ENCODE measurements at places on chromosomes 13 and 19. TPM values are rescaled to one million over a fixed set of nuclear protein-coding genes. Genes with fewer than 3 reads are reported as not detected.

The CASP14 gene
- total RNA-seq: not detected

The SYT5 gene
- total RNA-seq: 0.37 TPM

The KCNN4 gene
- 103 TPM for total RNA-seq

The ZNF837 gene
- total RNA-seq: 2.5 TPM

The DNAAF3 gene
- 0.72 TPM for total RNA-seq

The CFAP97D2 gene
- not detected for total RNA-seq

The PSPN gene
- total RNA-seq: 1.4 TPM

The CEACAM4 gene
- not detected for total RNA-seq

The DENND1C gene
- 56.3 TPM for total RNA-seq

The GSX1 gene
- not detected for total RNA-seq

The C13orf46 gene
- total RNA-seq: 1.6 TPM

DNA sequence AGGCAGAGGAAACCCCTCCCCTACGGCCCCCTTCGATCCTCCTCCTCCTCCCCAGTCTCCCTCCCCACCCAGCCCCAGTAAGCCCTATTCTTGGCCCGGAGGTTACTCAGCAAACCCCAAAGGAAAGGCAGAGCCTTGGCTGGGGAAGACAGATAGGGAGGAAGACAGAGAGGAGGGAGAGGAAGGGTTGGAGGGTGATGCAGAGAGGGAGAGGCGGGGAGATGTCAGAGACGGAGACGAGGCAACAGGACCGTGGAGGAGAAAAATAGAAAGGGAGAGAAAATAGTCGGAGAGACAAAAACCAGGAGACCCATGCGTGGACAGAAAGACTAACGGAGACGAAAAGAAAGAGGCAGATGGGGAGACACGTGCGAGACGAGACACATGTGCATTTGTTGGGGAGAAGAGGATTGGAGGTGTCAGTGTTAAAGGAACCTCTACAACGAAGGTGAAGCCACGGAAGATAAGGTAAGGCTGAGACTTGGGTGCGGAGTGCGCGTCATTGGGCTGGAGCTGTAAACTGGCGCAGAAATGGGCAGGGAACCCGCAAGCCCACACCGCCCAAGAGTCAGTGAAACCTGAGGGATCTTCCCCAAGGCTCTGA is 2.9 kb downstream of the TGFB1 start:
- H3K4me1 ChIP-seq: peaks cover 37% of the 10 kb centered on the region
- H3K27ac ChIP-seq: peak overlapping the region; percentile 85
- DNase-seq: no peak
- peaks cover 38% of the 10 kb centered on the region for H3K36me3 ChIP-seq
- peak overlapping the region; percentile 96 for H3K4me3 ChIP-seq
- H3K27me3 ChIP-seq: no peaks in the 10 kb centered on the region

GRCh38 chr13:105139048-105139379 is 1396.4 kb downstream of the EFNB2 start:
- no peak for DNase-seq
- peaks cover 17% of the 10 kb centered on the region for H3K4me1 ChIP-seq
- H3K36me3 ChIP-seq: no peaks in the 10 kb centered on the region
- no peaks in the 10 kb centered on the region for H3K27me3 ChIP-seq
- peak overlapping the region; percentile 93 for H3K27ac ChIP-seq

DNA sequence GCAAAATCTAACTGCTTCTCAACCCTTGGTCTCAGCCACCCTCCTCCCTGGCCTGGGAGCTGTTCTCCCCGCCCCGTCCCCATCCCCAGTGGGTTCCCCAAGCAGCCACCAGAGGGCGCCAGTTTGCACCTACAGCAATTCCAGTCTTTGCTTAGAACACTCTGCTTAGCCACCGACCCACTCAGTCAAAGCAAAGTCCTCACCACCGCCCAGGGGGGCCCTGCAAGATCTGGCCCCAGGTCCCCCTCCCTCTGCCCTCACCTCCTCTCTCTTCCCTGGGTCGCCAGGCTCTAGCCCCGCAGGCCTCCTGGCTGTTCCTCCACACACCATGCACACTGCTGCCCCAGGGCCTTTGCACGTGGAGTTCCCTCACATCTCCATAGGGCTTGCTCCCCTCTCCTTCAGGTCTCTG is 12.4 kb downstream of the TMEM143 start:
- H3K27ac ChIP-seq: no peak overlapping the region
- H3K27me3 ChIP-seq: no peaks in the 10 kb centered on the region
- peak; percentile 92 for DNase-seq

GRCh38 chr19:40216013-40216776 is 2.0 kb downstream of the TTC9B start:
- H3K27ac ChIP-seq: no peak overlapping the region
- no peak overlapping the region for H3K4me3 ChIP-seq
- peaks cover 8% of the 10 kb centered on the region for H3K4me1 ChIP-seq

DNA sequence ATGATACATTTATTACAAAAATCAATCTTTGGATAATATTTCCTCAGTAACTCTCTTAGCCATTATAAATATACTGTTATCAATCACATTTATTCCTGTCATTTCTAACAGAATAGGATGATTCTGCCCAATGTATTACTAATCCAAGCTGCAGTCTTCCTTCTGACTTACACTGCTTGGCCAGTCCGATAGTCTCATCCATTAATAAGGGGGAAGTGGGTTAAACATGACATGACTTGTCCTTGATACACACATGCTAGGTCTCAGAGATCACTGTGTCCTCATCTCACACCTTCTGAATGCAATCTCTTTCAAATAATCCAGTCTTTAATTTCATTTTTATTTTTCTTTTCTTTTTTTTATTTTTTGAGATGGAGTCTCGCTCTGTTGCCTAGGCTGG is 18.8 kb downstream of the SACS start:
- H3K4me1 ChIP-seq: no peaks in the 10 kb centered on the region
- no peak overlapping the region for H3K4me3 ChIP-seq
- H3K36me3 ChIP-seq: no peaks in the 10 kb centered on the region

GRCh38 chr13:100826441-100826840 is 151.8 kb upstream of the TMTC4 start:
- H3K4me1 ChIP-seq: no peaks in the 10 kb centered on the region
- no peak overlapping the region for H3K27ac ChIP-seq
- no peaks in the 10 kb centered on the region for H3K36me3 ChIP-seq
- no peak overlapping the region for H3K4me3 ChIP-seq

- H3K36me3 ChIP-seq: no peaks in the 10 kb centered on the region
Measured at GRCh38 chr19:13277104-13277809, 127.0 kb downstream of the IER2 start.

GRCh38 chr13:26540334-26540733 is 17.1 kb upstream of the WASF3 start:
- peaks cover 25% of the 10 kb centered on the region for H3K27me3 ChIP-seq
- no peaks in the 10 kb centered on the region for H3K36me3 ChIP-seq
- no peak overlapping the region for H3K27ac ChIP-seq
- DNase-seq: no peak

- no peak for DNase-seq
- H3K27ac ChIP-seq: no peak overlapping the region
Measured at GRCh38 chr13:114027826-114028225, 54.0 kb upstream of the C13orf46 start.

- no peak overlapping the region for H3K27ac ChIP-seq
- H3K27me3 ChIP-seq: peaks cover 16% of the 10 kb centered on the region
- H3K4me1 ChIP-seq: no peaks in the 10 kb centered on the region
- no peaks in the 10 kb centered on the region for H3K36me3 ChIP-seq
- no peak for DNase-seq
Measured at GRCh38 chr13:101645871-101646270, 193.4 kb downstream of the ITGBL1 start.

- no peak overlapping the region for H3K4me3 ChIP-seq
- peaks cover 15% of the 10 kb centered on the region for H3K4me1 ChIP-seq
- peak; percentile 55 for DNase-seq
- H3K36me3 ChIP-seq: peaks cover 18% of the 10 kb centered on the region
Measured at GRCh38 chr19:898663-899062, 5.4 kb downstream of the RNU6-9 start.

DNA sequence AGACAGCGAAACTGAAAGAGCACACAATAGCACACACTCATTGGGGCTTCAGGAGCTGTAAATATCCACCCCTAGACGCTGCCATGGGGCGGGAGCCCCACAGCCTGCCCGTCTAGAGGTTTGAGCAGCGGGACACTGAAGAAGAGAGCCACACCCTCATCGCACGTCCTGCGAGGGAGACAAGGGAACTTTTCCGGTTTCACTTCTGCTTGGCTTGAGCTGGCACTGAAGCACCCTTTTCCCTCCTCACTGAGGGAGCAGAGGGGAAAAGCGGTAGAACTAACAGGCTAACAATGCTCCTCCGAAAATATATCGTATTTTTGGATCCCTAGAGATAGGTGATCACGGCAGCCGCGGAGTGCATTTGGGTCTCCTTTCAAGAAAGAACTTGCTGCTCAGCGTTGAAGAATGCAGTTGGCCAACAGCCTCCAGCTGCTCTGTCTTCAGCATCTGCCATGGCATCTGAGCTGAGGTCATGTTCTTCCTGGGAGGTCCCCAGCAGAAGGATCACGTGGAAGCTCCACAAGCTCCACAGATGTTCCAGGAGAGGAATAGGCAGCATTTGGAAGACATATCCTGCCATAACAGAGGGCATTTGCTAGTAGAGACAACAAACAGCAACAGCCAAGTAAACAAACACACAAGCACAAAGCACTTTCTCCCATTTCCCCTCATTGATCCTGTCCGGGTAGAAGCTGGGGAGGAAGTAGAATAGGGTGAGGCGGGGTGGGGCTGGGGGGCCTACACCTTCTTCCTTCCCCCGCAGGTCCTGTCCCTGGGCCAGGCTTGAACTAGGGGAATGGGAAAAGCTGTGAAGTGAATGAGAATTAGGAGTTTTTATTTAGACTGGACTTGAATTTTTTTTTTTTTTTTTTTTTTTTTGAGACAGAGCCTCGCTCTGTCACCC is 44.8 kb upstream of the ALOX5AP start:
- H3K27ac ChIP-seq: peak overlapping the region; percentile 9
- DNase-seq: peak; percentile 31
- H3K4me3 ChIP-seq: peak overlapping the region; percentile 38

GRCh38 chr19:55836340-55836739 is at the start of gene NLRP4:
Gene NLRP4 (plus strand): TSS chr19:55836540. CDS start chr19:55852081, 15,541 bp downstream.
- DNase-seq: no peak
- H3K4me3 ChIP-seq: no peak within 1 kb of the TSS
- no peak within 1 kb of the TSS for H3K27ac ChIP-seq
- no peaks in the 10 kb centered on the region for H3K36me3 ChIP-seq
- no peaks in the 10 kb centered on the region for H3K4me1 ChIP-seq
- no peaks in the 10 kb centered on the region for H3K27me3 ChIP-seq

DNA sequence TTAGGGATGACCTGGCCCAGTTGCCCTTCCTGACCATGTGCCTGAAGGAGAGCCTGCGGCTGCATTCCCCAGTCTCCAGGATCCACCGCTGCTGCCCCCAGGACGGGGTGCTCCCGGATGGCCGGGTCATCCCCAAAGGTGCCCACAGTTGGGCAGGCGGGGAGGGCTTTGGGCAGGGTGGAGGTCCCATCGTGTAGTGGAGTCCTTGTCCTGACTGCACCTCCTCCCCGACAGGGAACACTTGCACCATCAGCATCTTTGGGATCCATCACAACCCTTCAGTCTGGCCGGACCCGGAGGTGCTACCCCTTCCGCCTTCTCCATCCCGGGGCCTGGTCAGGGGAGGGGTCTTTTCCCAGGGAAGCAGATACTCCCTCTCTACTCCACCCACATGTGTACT is 31.7 kb upstream of the CYP4F8 start:
- H3K4me1 ChIP-seq: peaks cover 3% of the 10 kb centered on the region
- no peak for DNase-seq
- no peaks in the 10 kb centered on the region for H3K36me3 ChIP-seq

GRCh38 chr13:79289571-79289970 is 116.5 kb downstream of the RBM26 start:
- H3K27ac ChIP-seq: no peak overlapping the region
- H3K27me3 ChIP-seq: no peaks in the 10 kb centered on the region
- no peak overlapping the region for H3K4me3 ChIP-seq
- no peaks in the 10 kb centered on the region for H3K36me3 ChIP-seq
- no peak for DNase-seq
- H3K4me1 ChIP-seq: no peaks in the 10 kb centered on the region

Data from activated CD4-positive, alpha-beta T cell treated with anti-CD3 and anti-CD28 coated beads for 36 hours (primary cell).